ENCODE measurements at places on chromosomes 11 and 22. TPM values are rescaled to one million over a fixed set of nuclear protein-coding genes. Genes with fewer than 3 reads are reported as not detected.

The HYLS1 gene
- total RNA-seq: 14.3 TPM

The CHCHD10 gene
- total RNA-seq: 73.8 TPM

The OR52I1 gene
- total RNA-seq: not detected

The KCNK4 gene
- not detected for total RNA-seq

The TIGD3 gene
- total RNA-seq: 0.60 TPM

The FIBIN gene
- total RNA-seq: not detected

The SLC35C1 gene
- 31.6 TPM for total RNA-seq

The EXT2 gene
- total RNA-seq: 57.4 TPM

Data from A549 treated with CORT108297 at 1 μM for 4 hours (cell line).